ENCODE measurements at places on chromosomes 12 and 14.

DNA sequence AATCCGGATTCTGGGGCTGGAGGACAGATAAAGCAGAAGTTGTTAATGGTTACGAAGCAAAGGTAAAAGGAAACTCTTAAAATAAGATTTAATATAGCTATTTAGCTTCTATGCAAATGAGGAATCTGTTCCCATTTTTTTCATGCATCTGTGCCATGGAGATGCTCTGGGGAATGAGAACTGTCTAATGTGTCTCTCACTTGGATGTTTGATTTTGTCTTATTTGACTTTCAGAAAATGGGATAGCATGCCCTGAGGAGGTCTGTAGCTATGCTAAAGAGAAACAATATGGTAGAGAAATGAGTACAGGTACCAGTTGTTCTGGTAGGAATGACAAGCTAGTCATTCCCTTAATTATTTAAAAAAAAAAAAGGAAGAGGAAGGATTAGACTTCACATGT, 24.3 kb downstream of the C12orf76 start:
- H3K4me1 ChIP-seq, result peaks cover 14% of the 10 kb centered on the region
- H3K4me3 ChIP-seq, result no peak overlapping the region
- H3K27ac ChIP-seq, result no peak overlapping the region
- H3K36me3 ChIP-seq, result peaks cover 80% of the 10 kb centered on the region

- peaks cover 28% of the 10 kb centered on the region for H3K4me1 ChIP-seq
- DNase-seq, result no peak
- no peaks in the 10 kb centered on the region for H3K36me3 ChIP-seq
- no peak overlapping the region for H3K27ac ChIP-seq
- no peak overlapping the region for H3K4me3 ChIP-seq
Observed at GRCh38 chr14:104870368-104871144, 5.5 kb downstream of the CEP170B start.

DNA sequence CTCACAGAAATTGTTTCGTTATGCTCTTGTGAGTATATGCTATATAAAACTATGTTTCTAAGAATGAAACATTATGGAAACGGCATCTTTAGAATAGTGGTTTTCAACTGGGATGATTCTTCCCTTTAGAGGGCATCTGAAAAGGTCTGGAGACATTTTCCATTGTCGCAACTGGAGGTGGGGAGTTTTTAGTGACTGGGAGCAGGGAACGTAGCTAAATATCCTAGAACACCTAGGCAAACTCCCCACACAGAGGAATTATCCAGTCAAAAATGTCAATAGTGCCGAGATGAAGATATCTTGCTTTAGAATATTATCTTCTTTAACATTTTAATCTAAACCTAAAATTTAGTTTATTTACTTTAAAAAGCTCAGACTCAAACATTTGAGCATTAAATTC, 486.1 kb upstream of the FOXG1 start:
- H3K4me1 ChIP-seq, result no peaks in the 10 kb centered on the region
- H3K27ac ChIP-seq, result no peak overlapping the region
- no peak for DNase-seq
- no peak overlapping the region for H3K4me3 ChIP-seq
- no peaks in the 10 kb centered on the region for H3K27me3 ChIP-seq

GRCh38 chr12:22282283-22282682, 52.2 kb downstream of the ST8SIA1 start:
- no peaks in the 10 kb centered on the region for H3K36me3 ChIP-seq
- H3K4me1 ChIP-seq, result no peaks in the 10 kb centered on the region
- no peak overlapping the region for H3K4me3 ChIP-seq
- no peak for DNase-seq

DNA sequence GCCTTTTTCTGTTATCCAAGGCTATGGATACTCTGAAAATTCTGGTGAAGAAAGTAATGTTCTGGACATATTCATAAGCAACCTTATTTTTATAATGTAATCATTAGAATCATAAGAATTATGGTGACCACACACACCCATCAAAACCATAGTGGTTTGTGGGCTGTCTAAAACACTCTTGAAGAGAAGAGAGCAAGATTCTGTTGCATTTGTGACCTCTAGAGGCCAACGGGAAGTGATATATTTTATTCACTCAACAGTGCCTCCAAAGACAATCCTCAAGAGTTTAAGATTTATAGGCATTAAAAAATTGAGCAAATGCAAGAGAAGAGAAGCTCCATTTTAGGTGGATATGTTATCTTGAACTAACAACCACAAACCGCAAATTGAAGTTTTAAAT, 68.5 kb upstream of the LGR5 start:
- H3K4me3 ChIP-seq, result no peak overlapping the region
- H3K27me3 ChIP-seq, result no peaks in the 10 kb centered on the region
- H3K36me3 ChIP-seq, result no peaks in the 10 kb centered on the region

DNA sequence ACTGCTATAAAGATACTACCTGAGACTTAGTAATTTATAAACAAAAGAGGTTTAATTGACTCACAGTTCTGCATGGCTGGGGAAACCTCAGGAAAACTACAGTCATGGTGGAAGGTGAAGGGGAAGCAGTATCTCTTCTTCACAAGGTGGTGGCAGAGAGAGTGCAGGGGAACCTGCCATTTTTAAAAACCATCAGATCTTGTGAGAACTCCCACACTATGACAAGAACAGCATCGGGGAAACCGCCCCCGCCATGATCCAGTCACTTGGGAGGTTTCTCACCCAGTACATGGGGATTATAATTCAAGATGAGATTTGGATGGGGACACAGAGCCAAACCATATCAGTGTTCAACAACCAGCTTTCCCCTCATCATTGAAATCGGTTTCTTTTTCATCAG, 49.9 kb downstream of the AEBP2 start:
- H3K4me3 ChIP-seq, result no peak overlapping the region
- H3K4me1 ChIP-seq, result peaks cover 3% of the 10 kb centered on the region
- H3K27ac ChIP-seq, result no peak overlapping the region
- DNase-seq, result no peak

DNA sequence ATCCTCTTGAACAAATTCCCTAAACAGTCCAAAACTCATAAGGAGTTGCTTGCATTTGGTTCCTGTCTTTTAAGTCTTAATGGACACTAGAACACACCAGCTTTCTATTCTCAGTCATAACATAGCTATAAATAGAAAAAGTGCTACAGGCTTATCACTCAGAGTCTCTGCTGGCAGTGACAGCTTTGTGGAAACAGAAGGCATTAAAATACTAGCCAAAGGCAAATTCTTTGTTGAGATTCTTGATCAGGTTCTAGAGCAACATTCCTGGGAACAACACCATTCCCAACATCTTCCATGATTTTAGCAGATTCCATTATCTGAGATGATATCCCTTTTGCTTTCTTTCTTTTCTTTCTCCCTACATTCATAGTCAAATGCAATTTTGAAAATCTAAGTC, 207.7 kb upstream of the PLEKHG7 start:
- H3K27ac ChIP-seq, result no peak overlapping the region
- H3K27me3 ChIP-seq, result no peaks in the 10 kb centered on the region
- H3K4me3 ChIP-seq, result no peak overlapping the region
- no peak for DNase-seq
- H3K4me1 ChIP-seq, result no peaks in the 10 kb centered on the region

GRCh38 chr14:23307687-23308644, 1.3 kb downstream of the BCL2L2 start:
- DNase-seq, result no peak
- no peak overlapping the region for H3K4me3 ChIP-seq
- no peaks in the 10 kb centered on the region for H3K27me3 ChIP-seq
- peaks cover 33% of the 10 kb centered on the region for H3K4me1 ChIP-seq
- peak overlapping the region; percentile 84 for H3K27ac ChIP-seq

DNA sequence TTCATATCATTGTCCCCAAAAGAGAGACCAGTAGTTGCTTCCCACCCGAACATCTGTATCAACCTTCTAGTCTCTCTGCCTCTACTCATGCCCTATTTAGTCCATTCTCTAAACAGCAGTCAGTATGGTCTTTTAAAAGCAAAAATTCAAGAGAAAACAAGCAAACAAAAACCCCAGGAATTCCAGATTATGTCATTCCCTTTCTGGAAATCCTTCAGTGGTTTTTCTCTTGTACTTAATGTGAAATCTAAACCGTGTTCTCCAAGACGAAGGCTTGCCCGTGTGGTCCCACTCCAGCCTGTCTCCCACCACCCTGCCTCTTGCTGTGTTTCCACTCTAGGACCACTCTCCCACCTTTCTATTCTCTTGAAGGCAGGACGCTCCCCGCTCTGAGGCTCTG, 90.8 kb downstream of the TMEM30B start:
- no peak overlapping the region for H3K27ac ChIP-seq
- H3K27me3 ChIP-seq, result no peaks in the 10 kb centered on the region
- H3K36me3 ChIP-seq, result no peaks in the 10 kb centered on the region
- no peak overlapping the region for H3K4me3 ChIP-seq
- peaks cover 6% of the 10 kb centered on the region for H3K4me1 ChIP-seq
- DNase-seq, result no peak

DNA sequence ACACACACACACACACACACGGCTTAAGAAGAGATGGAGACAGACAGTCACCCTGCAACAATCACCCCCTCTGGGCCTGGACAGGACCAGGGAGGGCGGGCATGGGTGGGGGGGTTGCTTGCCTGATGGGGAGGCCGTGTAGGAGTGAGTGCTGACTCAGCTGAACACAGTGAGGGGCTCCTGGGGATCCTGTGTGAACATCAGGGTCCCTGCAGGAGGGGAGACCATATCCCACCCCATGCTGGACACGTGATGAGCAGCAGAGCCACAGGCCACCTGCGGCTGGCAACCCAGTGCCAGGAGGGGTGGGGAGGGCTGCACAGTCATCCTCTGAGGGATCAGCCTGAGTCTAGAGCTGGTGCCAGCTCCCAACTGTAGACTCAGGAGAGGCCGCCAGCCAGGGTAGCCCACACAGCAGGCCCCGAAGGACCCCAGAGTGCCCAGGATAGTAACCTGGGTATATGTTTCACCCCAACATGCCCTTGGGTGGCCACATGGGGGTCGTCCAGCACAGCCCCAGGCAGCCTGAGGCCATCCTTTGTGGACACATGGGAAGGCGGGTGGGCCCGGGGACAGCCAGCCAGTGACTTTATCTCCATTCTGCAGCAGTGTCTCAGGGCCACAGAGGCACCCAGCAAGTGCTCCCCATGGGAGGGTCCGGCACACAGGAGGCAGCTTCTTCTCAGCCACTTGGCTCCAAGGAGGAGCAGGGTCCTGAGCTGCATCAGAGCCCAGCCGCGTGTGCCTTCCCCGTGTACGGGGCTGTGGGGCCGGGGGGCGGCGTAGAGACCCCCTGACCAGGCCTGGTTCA, 73.7 kb upstream of the SFSWAP start:
- no peaks in the 10 kb centered on the region for H3K27me3 ChIP-seq
- DNase-seq, result no peak
- H3K4me1 ChIP-seq, result no peaks in the 10 kb centered on the region
- no peaks in the 10 kb centered on the region for H3K36me3 ChIP-seq
